ENCODE measurements at places on chromosomes 7 and 10.

GRCh38 chr10:116105264-116105663, 167.7 kb downstream of the GFRA1 start:
- no peak for DNase-seq

- no peak for DNase-seq
Measured at GRCh38 chr7:503575-504111, 16.0 kb downstream of the PDGFA start.

DNA sequence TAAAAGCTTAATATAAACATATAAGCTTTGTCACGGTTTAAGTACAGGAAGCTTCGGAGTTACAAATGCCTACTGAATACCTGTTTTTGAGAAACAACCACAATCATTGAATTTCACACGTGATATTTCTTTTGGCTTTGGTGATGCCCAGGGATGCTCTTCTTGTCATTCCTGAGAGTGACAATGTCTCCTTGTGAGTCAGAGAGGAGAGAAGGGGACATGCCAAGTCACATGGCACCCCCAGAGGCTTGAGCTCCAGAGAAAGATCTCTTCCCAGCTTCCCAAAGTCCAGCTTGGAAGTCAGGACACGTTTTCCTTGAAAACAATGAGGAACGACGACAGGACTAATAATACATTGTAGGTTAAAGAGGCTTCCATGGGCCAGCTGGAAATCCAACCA, 242.4 kb downstream of the ARHGAP21 start:
- no peak for DNase-seq

GRCh38 chr7:44883961-44884620, 1.2 kb downstream of the PURB start:
- no peak for DNase-seq

GRCh38 chr10:33938001-33938400, 603.5 kb upstream of the NRP1 start:
- DNase-seq: no peak

- DNase-seq: no peak
Measured at GRCh38 chr10:73838827-73839226, 27.4 kb upstream of the NDST2 start.

GRCh38 chr7:73431041-73431835, 2.3 kb upstream of the FZD9 start:
- DNase-seq: no peak

GRCh38 chr7:41133690-41134299, 569.1 kb downstream of the INHBA start:
- DNase-seq: no peak

DNA sequence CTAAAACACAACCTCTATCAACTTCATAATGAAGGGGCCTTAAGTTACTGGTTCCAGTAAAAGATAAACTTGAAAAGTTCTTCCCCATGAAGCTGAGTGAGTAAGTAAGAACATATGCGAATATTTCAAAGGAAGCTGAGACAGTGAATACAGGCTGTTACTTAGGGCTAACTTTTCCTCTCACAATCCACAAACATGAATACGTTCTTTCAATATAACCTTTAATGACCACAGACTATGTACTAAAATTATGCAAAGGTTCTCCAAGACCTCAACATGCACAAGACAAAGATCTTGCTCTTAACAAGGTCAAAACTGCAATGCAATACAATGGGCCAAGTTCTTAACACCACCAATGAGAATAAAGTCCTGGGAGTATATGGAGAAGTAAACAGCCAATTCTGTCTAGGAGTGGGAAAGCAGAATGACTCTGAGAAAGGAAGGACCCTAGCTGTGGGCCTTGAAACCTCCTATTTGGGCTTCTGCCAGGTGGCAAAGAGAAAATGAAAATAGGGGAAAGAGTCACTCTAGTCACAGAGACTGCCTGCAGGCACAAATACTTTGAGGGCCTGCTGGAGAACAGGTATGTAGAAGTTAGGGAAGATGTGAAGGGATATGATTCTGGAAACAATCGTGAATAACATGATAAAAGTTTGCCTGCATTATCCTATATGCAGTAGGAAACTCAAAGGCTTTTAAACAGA, 43.7 kb downstream of the OSBPL3 start:
- no peak for DNase-seq

GRCh38 chr7:158110034-158110590, 477.5 kb downstream of the PTPRN2 start:
- no peak for DNase-seq

DNA sequence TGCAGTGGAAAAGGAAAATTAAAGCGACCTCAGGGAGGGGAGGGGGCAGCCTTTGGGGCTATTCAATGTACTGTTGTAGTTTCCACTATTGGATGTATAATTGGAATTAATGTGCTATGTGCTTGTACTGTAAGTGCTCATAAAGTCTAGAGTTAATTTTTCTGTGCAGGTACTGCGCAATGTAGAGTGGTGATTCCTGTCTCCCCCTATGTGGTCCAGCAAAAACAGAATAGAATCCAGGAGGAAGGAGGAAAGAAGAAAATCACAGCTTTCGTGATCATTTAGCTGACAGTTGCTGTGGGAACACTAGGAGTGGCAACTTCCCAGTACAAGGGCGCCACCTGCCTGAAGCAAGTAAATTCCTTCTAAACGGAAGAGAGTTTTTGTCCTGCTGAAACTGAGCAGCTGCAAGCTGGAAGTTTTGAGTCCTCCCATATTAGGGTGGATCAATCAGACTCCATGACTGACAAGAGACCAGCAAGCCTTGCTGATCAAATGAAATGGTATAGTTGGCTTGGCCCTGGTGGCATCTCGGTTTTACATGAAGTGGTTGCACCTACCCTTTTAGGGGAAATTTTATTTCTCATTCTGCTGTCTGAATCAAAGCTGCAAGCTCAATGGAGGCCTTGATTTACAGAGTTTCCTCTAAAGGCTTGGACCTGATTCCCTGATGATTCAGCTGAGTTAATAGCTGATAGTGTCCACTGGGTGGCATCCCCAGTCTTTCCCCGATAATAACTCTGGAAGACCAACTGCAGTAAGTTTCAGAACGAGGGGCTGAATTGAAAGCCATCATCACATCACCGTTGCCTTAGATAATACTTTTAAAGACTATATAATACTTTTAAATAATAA, 299.8 kb downstream of the HGF start:
- DNase-seq: peak; percentile 21

DNA sequence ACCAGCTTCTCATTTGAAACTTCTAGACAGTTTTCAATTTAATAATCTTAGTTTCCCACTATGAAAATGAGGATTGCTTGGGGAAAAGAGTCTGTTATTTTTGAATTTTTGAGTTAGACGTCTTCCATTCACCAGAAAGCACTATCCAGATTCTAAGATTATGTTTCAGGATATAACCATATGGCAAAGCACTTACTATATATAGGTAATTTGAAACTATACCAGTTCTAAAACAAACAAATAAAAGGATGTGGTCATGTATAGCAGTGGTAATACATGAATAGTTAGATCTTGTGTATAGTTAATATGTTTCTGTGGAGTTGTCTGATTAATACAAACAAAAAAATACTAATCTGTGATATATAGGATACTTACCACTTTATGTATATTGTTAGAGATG, 320.0 kb downstream of the EXOC4 start:
- DNase-seq: no peak

DNA sequence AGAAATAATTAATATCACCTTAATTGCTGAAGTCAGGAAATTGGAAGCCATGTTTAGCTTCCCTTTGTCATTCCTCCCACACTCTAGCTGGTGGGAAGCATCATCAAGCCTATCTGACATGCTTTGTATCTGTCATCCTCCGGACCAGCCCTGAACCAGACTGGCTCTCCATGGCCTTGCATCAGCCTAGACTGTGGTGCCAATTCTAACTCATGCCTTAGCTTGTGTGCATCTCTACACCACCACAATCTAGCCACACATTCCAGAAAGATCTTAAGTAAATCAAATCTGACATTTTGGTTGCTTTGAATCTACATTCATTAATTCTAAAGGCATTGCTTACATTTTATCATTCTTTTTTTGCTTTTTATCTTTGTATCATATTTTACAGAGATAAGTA, 196.4 kb upstream of the VSTM2A start:
- DNase-seq: no peak

- no peak for DNase-seq
Measured at GRCh38 chr7:27269455-27269854, 26.9 kb downstream of the EVX1 start.

- no peak for DNase-seq
Measured at GRCh38 chr10:63252095-63252762, 119.1 kb downstream of the NRBF2 start.

DNA sequence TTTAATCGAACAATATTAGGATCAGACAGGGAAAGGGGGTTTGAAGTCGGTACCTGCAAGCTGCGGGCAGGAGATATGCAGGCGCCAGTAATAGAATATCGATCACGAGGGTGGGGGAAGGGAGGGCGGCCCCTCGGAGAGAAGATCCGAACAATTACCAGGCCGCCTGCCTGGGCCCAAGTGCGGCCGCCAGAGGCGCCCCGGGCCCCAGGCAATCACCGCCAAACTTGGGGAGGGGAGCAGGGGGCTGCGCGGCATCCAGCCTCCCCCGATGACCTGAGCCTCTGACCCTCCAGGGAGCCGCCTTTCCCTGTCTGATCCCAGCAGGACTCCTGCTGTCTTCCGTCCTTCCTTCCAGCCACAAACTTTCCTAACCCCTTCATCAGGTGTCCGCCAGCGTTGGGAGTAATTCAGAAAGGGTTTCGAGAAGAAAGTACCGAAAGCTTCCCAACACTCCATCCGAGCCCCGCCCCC, 1.1 kb downstream of the NKX1-2 start:
- DNase-seq: no peak

GRCh38 chr10:105068497-105068896, 427.4 kb downstream of the SORCS3 start:
- no peak for DNase-seq

DNA sequence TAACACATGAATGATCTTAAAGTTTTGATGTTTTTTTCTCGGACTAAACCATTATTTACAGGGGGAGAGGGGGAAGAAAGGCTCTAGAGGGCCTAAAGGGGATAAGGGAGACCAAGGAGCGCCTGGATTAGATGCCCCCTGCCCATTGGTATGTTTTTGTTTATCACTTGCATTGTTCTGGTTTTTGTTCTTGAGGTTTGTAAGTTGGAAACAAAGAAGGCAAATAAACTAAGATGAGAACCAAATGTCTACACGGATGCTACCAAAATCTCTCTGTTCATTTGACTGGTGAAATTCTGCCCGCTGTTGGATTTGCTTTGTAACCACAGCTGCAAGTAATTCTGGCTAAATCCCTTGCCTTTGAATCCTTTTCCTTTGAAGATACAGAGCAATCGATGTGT, 99.8 kb upstream of the MACROH2A2 start:
- DNase-seq: no peak

DNA sequence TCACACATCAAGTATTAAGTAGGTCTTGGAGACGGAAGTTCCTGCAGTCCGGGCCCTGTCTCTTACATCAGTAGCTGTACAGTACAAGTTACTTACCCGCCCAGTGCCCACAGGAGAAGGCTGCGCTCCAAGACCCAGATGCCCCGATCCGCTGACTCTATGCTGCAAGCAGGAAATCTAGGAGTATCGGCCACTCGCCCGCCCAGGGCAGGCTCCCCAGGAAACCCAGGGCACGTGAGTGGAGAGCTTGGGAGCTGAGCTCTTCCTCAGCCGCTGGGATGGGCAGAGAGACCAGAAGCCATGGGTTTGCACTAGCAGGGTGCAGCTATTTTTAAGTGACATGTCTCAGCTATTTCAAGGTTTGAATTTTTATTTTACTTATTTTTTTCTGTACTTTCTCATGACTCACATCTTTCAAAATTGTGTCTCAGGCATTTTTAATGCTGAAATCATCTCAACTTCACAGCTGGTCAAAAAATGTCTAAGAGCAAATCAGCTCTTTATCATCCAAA, 1.9 kb upstream of the GPER1 start:
- no peak for DNase-seq

DNA sequence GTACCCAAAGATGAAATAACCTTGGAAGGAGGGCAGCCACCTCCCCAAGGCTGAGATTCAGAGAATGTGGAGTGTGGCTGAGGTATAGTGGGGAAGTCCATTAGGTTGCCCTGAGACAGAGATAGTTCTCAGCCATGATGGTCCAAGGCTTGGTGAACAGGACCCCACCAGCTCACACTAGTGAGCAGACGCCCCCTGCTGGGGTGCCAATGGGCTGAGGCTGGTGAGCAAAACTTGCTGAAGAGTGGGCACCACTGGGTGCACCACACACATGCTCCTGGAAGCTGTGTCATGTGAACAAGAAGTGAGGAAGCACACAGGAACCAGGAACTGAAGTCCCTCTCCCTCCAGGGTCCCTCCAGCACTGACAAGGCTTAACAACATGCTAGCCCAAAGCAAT, 8.9 kb downstream of the FBXL13 start:
- peak; percentile 25 for DNase-seq

DNA sequence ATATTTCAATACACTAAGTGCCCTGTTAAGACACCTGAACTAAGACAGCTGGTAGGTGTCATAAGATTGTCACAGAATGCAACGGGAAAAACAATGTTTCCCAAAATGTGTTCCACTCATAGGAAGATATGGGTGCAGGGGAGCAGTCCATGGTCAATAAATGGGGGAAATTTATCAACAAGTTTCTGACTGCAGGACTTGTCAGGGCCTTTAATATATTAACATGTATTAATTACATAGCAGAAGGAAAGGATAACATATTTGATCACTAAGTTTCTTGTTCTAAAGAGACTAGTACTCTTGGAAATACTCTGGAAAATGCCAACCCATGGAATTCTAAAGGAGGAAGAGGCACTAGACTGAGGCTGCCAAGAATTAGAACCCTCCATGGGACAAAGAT, 6.7 kb downstream of the RBP3 start:
- no peak for DNase-seq

- DNase-seq: peak; percentile 43
Measured at GRCh38 chr10:132397036-132397541, at the start of gene PWWP2B. TSS of gene PWWP2B (plus strand) at chr10:132397200. CDS start at chr10:132397227, 27 bp downstream.

- no peak for DNase-seq
Measured at GRCh38 chr7:48627164-48627563, 297.2 kb upstream of the CDC14C start.

DNA sequence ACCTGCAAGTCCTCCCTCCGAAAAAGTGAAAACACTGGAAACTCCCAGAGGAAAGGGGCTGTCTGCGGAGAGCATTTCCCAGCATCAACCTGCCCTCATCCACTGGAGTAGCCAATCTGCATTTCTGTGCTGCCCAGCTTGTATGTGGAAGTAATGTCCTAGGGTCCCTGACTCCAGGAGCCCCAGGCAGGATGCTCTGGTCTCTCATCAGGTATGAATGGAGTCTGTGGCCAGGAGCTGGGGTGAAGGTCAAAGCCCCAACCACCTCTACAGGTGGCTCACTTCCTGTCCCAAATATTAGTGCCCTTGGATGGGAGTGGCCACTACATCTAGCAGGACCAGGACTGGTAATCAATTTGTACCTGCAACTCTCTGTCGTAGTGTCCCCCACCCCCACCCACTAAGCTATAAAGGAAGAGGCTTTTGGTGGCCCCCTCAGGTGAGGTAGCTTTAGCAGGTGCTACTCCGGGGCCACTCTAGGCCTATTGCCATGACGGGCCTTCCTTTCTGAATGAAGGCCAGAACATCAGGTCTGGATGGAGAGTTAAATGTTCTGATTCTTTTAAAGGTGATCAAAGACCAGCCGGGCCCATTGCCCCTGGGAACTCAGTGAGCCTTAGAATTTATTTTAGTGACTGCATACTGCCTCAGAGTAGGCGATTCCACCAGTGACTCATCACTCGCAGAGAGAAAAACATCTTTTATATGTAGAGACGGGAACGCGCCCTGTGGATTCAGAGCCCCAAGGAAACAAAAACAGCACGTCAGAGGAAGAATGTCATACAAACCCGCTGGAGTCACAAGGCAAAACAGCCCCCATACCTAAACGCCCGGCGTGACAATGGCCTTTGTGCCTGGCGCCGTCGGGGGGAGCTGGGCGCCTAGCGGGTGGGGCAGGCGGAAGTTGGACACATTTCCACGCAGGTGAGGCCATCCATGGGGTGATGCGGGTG, 13.0 kb downstream of the EN2 start:
- no peak for DNase-seq

Measured in naive thymus-derived CD8-positive, alpha-beta T cell (primary cell).